Stimulated activated CD4-positive, alpha-beta T cell treated with anti-CD3 and anti-CD28 coated beads, TNF-alpha, amount 100 ng/mL, for 48 hours (primary cell): ENCODE measurements at places on chromosomes 12 and 14.
A peak's percentile ranks its signal among the peaks of the same experiment; 100 is the strongest.

GRCh38 chr14:91385224-91385623 lies 32.4 kb downstream of the CCDC88C start:
- DNase-seq, result no peak

- DNase-seq, result no peak
Measured at GRCh38 chr14:101467181-101467926, 93.9 kb upstream of the DIO3 start.

- DNase-seq, result no peak
Measured at GRCh38 chr14:64293976-64294671, at the start of gene ESR2. Gene ESR2 (minus strand): TSS chr14:64294371. CDS start chr14:64282985, 11,386 bp downstream.

- DNase-seq, result no peak
Measured at GRCh38 chr12:14896521-14897169, 11.0 kb upstream of the MGP start.

GRCh38 chr12:104000807-104001434 lies 35.2 kb downstream of the TDG start:
- no peak for DNase-seq

DNA sequence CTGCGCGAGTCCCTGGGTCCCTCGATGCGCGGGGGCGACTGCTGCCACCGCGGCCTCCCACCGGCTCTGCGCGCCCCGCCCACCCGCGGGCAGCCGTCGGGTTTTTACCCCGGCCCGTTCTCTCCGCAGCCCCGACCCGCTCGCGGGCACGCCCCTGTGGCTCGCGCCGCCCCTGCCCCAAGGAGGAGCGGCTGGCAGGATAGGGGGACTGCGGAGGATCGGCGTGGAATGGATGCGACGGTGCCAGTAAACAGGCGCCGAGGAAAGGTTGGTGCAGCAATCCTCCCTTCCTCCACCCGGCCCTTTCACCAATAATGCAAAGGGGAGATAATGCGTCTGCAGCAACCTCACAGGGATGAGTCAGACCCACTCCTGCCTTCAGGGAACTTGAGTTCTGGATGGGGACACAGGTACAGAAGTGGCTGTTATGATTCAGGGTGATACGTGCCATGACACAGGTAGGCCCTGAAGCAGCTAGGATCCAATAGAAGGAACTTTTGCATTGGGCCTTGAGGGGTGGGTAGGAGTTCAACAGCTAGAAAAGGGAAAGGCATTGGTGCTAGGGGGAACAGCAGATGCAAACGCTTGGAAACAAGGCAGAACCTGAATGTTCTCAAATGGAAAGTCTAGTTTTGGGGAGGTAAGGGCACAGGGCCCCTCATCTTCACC lies 554 bp upstream of the DEGS2 start:
- no peak for DNase-seq

DNA sequence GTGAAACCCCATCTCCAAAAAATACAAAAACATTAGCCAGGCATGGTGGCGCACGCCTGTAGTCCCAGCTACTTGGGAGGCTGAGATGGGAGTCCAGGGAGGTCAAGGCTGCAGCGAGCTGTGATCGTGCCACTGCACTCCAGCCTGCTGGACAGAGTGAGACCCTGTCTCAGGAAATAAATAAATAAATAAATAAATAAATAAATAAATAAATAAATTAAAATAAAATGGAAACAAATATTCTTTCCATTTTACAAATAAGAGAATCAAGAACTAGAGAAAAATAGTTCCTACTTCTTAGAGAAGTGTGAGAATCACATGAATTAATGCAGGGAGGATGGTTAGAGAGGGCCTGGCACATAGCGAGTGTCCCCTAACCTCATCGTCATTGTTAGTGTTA lies 53.7 kb downstream of the C12orf75 start:
- no peak for DNase-seq

DNA sequence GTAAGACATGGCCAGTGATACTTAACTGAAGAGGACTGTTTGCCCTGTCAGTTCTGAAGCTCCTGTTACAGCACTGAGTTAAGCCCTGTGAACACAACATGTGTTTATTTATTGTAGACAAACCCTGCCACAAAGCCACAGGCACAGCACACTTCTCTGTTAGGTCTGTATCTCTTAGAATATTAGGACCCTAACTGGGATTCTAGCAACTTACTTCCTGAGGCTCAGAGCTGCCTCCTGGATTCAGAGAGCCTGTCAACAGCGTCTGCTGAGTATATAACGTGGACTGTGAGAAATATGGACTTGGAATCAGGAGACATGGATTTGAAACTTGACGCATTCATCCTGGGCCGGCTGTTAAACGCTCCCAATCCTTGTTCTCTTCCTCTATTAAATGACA lies 135.0 kb upstream of the HIF1A start:
- no peak for DNase-seq

DNA sequence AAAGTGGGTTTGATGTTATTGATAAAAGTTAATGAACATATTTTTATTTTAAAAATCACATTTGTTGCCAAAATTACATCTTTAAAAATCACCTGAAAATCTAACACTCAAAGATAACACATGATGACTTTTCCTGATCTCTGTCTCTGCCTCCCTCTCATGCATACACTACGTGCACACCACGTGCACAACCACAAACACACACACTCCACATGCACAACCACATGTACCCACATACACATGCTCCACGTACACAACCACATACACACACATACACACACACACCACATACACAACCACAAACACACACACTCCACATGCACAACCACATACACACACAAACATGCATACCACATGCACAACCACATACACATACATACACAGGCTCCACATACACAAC lies 61.8 kb upstream of the TMEM132C start:
- DNase-seq, result no peak

DNA sequence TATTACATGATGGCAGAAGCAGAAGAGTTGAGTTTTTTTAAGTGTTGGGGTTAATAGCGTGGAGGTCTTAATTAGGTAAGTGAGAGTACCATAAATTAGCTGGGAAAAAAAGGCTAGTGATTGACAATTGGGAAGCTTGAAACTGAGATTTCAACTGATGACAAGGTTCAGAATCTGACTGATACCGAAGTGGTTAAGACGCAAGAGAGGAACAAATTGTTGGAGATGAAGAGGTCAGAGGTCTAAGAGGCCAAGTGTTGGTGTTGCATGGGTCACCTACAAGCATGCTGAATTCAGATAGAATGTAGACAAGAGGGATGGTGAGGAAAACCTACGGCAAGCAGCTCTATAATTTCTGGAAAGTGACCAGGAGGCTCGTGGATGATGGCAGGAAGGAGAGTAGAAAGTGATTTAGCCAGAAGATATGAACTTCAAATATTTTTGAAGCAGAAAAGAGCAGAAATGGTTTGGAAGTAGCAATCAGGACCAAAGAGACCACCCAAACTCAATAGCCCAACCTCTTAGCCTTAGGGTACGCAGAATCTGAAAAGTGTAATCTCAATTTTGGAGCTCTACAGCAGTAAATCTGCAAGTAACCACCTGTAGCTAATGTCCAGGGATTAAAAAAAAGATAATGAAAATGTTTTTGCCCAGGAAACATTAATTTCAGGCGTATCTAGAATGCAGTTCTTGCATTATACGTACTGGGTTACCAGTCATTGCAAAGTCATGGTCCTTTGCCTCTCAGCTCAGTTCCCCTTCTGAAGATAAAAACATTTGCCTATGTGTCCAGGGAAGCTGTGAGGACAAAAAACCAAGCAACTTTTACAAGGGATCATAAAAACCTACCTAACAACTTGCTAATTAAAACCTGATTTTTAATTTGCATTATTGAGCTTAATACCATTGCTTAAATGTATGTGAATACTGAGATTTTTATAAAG lies 1.7 kb upstream of the TMPO start:
- DNase-seq, result no peak

DNA sequence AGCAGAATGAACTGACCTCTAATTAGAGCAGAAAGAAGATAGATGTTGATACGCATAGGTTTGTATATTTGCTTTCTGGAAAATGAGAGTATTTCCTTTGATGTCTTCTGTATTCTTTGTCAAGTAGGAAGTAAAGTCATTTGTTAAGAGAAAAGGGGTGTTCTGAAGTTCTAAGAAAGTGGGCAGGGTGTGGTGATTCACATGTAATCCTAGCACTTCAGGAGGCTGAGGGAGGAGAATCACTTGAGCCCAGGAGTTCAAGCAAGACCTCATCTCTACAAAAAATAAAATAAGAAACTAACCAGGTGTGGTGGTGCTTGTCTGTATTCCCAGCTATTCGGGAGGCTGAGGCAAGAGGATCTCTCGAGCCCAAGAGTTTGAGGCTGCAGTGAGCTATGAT lies 2.8 kb downstream of the RHNO1 start:
- no peak for DNase-seq

DNA sequence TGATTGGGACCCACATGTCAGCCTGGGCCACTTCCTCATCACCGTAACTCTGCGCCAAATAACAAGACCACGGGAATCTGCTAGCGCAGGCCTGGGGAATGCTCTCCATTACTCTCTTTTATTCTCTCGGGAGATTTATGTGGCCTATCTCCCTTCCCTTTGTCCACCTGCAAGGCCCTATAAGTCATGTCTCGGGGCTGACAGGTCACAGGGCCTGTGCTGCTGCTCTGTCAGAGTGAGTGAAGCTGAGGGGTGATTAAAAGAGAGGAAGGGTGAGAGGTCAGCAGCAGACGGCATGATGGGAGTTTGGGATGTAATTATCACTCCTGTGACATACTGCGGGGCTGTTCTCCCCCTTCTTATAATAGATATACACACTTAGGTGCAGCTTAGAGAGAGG lies 26.2 kb upstream of the GPATCH2L start:
- DNase-seq, result no peak

DNA sequence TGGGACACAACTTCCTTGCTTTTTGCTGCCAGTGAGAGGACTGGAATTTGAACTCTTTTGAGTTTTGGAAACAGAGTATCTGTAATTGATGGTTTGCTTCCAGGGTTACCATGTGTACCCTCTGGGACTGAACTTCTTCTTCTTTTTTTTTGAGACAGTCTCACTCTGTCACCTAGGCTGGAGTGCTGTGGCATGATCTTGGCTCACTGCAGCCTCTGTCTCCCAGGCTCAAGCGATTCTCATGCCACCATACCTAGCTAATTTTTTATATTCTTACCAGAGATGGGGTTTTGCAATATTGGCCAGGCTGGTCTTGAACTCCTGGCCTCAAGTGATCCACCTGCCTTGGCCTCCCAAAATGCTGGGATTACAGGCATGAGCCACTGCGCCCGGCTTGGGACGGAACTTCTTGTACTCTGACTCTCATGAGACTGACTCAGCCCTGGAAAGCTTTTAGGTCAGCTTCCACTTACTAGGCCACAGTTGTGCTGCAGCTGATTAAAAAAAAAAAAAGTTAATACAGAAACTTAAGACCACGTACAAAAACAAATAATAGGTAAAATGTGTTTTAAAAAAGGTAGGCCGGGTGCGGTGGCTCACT lies 15.8 kb downstream of the SEL1L start:
- no peak for DNase-seq

GRCh38 chr12:119804011-119804641 lies 73.0 kb downstream of the CIT start:
- DNase-seq, result no peak

DNA sequence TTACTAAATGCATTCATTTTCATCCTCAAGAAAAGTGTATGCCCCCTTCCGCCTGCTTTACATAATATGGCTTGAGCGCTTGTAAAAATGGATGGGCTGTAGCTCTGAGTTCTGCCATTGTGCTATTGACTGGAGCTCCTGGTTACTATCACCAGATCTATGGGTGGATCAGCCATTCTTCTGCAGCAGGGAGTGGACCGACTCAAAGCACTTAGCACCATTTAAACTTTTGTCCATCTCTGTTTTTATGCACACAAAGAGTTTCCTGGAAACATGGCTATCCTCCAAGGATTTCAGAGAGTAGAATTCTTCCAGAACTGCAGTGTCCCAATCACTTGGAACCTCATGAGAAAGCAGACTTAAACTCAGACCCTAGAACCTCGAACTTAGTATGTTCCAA lies 4.5 kb upstream of the NUMB start:
- no peak for DNase-seq

GRCh38 chr12:6423267-6424007 lies 21.3 kb upstream of the CD27 start:
- peak; percentile 56 for DNase-seq

DNA sequence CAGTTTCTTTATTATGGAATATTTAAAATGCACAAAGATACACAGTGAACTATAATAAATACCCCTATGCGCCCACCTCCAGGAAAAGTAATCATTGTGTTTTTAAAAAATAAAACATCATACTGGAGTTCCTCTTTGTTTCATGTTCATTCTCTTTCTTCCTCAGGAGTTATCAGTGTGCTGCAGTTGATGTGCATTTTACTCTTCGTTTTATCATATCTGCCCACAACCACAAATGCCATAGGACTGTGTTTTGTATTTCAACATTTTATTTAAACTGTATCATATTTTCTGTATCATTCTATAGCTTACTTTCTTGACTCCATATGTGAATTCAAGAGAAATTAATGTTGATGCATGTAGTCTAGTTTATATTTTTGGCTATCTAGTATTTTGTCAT lies 53.9 kb downstream of the TSHR start:
- DNase-seq, result no peak

DNA sequence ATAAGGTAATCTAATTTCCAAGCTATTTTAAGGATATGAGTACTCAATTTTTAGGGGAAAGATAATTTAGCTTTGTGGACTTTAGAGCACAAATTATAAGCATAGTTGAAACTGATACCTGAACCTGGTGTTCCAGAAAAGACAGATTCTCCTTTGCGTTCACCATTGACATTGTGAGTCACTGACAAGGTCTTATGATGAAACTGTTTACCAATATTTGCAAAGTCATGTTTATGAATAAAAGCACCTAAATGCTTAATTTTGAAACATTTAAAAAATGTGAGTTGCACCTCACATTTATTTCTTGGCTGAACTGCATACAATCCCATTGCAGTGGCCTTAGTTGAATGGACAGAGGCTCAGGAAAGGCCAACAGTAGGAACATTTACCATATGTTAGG lies 3.9 kb downstream of the BCAT1 start:
- no peak for DNase-seq

DNA sequence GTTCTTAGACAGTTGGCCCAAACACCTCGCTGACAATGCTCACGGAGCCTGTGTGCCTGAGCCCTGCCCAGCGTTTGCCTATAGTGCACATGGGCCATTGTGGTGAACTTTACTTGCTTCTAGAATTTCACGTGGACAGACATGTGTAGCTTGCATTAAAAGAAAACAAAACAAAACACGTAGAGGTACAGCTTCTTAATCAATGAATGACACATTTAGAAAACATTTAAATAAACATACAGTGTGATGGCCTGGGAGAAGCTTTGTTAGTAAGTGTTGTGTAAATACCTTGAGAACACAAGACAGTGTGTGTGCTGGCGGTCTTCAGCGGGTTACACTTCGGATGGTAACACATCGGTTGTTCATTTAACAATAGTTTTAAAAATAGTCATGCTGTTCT lies 38.1 kb downstream of the SMOC1 start:
- no peak for DNase-seq

GRCh38 chr14:32608857-32609256 lies 279.8 kb downstream of the AKAP6 start:
- no peak for DNase-seq

DNA sequence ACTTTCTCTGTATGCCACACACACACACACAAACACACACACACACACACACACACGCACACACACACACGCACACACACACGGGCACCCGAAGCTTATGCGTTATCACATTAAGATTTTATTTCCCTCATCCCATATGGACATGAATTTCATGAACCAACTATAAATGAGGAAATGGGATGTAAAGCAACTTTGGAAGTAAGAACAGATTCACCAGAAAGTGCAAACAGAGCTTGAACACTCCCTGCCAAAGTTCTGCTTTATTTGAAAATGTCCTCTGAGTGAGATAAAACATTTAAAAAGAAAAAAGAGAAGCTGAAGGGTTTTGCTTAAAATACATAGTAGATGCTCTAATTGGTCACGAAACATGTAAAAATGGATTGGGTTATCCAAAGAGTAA lies 90.4 kb upstream of the OTX2 start:
- DNase-seq, result no peak

GRCh38 chr14:68541178-68541896 lies 251.5 kb downstream of the ZFP36L1 start:
- no peak for DNase-seq
